Suppressor macrophage treated with lipopolysaccharide for 1 hour (primary cell): ENCODE measurements at places on chromosomes 11 and 22.

DNA sequence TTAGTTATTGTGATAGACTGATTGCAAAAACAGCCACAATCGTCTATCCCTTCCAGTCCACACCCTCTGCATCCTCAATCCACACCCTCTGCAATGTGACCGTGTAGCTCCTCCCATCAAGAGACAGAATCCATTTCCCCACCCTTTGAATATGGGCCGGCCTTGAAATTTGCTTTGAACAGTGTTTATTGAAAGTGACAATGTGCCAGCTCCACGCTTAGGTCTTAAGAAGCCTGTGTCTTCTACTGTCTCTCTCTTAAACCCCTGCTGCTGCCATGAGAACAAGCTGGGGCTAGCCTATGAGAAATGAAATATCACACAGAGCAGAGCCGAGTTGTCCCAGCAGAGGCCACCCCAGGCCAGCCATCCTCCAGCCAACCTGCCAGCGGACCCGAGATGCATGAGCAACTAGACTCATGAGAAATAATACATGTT is 22.3 kb upstream of the MICAL2 start:
- no peak for DNase-seq

DNA sequence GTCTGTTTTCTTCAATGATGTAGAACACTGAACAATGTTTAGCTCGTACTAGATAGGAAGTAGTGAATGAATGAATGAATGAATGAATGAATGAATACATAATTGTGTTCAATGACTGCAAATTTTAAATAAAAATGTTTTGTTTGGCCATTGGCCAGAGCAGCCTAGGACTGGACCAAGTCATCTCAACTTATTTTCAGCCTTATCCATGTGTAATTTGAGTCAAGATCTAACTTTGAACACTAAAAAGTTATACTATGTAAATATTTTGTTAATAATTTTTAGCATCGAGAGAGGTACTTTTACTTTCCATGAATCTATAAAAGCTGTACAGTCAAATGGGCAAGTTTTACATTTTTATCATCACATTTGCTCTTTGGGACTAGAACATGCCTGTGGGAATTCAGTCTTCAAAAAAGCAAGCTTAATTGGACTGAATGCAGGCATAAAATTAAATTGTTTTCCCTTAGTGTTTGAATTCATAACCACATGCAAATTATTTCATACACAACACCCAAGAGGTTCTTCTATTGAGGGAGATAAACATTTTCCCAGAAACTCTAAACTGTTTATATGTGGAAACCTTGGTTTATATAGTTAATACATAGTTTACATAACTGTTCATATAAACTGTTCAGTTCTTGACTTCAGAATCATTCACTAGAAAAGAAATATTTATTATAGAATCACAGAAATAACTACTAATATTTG is 222.1 kb upstream of the ANO3 start:
- DNase-seq, result no peak

DNA sequence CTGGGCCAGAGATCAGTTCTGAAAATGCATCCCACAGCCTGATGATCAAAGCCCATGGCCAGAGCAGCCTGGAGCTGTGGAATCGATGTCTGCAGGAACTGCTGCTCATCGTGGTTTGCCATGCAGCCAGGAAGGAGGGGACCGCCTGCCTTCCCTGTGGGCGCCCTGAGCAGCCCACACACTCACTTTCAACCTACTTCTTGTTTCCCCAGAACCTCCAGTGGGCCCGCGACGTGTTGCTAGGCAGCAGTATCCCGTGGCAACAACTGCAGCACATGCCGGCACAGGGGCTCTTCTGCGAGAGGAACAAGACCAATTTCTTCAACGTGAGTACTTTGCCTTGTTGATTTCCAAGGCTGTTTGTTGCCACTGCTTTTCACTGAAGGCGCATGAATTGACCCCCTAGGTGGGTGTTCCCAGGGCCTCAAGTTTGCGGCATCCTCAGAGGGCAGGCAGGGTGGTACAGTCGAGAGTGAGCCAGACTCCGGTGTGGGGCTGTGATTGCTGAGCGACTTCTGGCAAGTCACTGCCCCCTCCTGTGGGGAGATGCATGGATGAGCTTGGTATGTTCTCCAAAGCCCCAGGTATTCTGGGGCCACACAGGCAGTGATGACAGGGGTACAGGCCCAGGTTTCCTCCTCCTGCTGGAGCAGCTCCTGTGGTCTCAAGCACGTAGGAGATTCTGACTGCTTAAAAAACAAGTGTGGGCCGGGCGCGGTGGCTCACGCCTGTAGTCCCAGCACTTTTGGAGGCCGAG is 47.0 kb upstream of the SUSD2 start:
- peak; percentile 68 for DNase-seq

DNA sequence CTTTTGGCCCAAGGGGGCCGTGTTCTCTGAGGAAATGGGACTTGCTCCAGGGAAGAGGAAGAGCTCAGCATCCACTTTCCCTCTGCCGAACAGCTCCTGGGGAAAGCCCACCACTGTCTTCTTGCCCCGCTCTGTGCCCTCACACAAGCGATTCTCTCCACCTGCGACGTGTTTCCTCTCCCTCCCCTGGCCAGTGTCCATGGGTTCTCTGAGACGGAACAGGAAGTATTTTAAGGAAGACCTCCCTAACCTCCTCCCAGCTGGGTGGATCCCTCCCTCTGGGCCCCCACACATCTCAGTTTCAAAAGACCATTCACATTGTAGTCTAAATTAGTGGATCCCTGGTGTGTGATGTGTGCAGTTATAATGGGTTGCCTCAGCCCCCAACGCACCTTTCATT is 1.6 kb downstream of the TP53AIP1 start:
- no peak for DNase-seq

GRCh38 chr22:22460635-22461034 is 47.9 kb downstream of the ZNF280B start:
- peak; percentile 53 for DNase-seq

- no peak for DNase-seq
Observed at GRCh38 chr11:134034496-134035381, 34.1 kb upstream of the JAM3 start.

GRCh38 chr11:91804042-91804441 is 420.6 kb upstream of the FAT3 start:
- DNase-seq, result no peak

DNA sequence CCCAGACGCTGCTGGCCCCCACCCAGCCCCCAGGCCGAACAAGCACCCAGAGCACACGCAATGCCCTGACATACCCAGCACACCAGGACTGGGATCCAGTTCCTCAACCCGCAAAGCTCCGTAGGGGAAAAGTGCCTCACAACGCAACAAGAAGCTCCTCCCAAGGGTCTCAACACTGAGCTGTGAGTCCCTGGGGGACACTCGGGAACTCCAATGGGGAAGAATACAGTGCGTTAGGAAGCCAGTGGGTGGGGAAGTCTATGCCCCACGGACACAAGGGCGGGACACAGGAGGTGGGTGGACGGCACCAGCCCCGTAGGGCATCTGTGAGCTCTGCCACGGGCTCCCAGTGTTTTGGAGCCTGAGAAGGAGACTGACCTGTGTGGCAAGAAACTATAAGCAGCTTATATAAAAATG is 1.6 kb downstream of the DEAF1 start:
- peak; percentile 68 for DNase-seq

- peak; percentile 88 for DNase-seq
Observed at GRCh38 chr11:34044664-34045485, 6.7 kb upstream of the CAPRIN1 start.

DNA sequence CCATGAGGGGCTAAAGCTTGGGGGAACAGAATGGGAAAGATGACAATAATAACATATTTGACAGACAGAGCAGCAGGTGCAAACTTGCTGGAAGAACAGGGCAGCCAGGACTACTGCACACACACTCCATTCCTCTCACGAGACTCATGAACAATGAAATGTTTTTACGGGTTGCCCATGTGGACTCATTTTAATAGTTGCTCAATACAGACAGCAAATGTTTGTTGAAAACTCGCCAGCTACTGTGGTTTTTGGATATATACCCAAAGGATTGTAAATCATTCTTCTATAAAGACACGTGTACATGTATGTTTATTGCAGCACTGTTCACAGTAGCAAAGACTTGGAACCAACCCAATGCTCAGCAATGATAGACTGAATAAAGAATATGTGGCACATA is 10.3 kb downstream of the SYT13 start:
- DNase-seq, result no peak

- peak; percentile 30 for DNase-seq
Observed at GRCh38 chr11:5291207-5291838, 10.4 kb downstream of the OR51B4 start.

DNA sequence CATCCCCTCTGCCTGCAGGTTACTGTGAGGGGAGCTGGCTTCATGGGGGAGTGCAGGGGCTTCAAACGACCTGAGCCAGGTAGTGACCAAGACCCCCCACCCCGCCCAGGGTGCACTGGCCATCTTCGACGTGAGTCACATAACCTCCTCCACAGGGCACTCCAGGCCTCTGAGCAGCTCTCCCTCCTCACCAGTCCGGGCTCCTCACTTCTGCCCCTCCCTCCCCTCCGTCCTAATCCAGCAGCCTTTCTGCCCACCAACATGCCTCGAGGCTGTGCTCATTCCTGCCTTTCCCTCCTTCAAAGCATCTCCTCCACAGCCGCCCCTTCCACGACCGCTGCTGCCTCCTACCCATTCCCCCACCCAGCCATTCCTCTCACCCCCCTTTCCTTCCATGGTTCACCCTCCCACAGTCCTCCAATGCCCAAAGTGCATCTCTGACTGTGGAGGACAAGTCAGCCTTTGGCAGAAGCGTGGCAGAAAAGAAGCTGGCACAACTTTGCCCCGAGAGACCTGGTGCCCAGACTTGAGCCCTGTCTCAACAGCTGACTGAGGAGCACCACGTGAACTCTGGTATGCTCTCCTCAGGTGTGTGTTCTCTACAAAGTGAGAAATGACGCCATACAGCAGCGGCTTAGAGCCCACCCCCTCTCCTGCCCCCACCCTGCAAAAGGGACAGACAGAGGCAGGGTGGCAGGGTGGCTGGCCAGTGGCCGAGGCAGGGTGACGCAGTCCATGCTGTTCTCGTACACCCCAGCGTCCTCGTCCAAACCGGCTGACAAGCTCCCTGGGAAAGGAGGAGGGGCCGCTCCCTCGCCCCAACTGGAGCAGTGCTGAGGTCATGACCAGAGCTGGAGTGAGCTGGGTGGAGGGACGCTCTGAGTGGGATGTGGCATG is 30.4 kb downstream of the OPCML start:
- DNase-seq, result no peak

- DNase-seq, result no peak
Observed at GRCh38 chr11:15761235-15761634, 595.1 kb downstream of the SOX6 start.

- DNase-seq, result no peak
Observed at GRCh38 chr11:2509481-2510001, 64.7 kb downstream of the KCNQ1 start.

GRCh38 chr11:57148621-57149020 is 33.1 kb upstream of the LRRC55 start:
- DNase-seq, result no peak

GRCh38 chr11:104614961-104615360 is 283.3 kb downstream of the CASP12 start:
- no peak for DNase-seq
